ENCODE measurements at places on chromosomes 7 and 10.
A peak's percentile ranks its signal among the peaks of the same experiment; 100 is the strongest.

DNA sequence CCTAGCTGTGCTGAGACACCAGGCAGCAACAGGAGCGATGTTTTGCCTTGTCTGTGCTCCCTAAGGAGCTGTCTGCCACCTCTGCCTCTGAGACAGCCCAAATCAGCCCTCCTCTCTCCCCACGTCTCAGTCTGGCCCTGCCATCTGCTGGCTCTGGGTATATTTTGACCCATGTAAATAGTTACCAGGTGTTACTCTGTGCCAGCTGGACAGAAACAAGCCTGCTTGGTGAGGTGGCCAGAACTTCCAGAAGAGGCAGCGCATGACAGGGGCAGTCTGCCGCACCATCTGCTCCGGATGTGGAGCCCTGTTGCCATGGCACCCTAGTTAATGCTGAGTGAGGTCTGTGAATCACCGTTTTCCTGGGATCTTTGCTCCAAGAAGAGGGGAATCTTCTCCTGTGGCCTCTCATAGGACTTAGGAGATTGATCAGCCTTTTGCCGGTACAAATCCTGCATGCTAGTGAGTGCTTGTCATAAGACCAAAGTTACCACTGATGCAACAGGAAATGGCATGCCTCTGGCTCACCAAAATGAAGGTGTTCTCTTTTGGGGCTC lies 31.8 kb downstream of the GSTO2 start:
- DNase-seq: peak; percentile 67

GRCh38 chr10:99233000-99233688 lies 2.5 kb downstream of the HPSE2 start:
- no peak for DNase-seq

- DNase-seq: peak; percentile 51
Observed at GRCh38 chr10:82358486-82359099, 483.6 kb downstream of the NRG3 start.

- peak; percentile 16 for DNase-seq
Observed at GRCh38 chr7:2525658-2526630, 6.4 kb downstream of the LFNG start.

GRCh38 chr7:79528421-79528820 lies 75.0 kb upstream of the MAGI2 start:
- DNase-seq: no peak

- no peak for DNase-seq
Observed at GRCh38 chr7:16554518-16555236, 28.1 kb downstream of the LRRC72 start.

DNA sequence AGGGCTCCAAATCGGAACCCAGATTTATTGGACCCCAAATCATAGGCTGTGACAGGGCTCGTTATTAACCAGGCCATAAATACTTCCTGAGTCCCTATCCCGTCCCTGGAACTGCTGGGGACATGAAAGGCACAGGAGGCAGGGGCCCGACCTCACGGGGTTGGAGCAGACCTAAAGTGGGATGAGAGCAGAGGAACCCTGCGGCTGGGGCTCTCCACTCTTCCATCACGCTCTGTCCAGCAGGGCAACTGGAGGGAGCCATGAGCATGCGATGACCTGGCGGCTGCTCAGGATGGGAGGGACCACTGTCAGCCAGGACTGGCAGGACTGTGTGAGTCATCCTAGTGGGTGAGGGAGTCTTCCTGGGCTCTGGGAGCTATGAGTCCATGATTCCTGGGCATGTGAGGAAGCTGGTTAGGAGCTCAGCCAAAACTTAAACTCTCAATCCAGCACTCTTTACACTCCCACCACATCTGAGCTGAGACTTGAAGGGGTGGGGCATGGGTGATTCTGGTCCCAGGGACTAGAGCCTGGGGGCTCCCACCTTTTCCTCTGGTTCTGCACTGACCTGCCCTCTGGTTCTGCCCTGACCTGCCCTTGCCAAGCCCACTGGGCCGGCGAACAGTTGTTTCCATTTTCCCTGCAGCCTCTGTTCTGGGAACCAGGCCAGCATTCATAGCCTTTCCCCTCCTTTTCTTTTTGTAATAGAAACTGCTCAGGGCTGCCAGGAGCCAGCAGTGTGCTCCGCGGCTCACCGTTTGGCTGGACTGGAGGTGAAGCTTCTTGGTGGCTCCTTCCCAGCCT lies 47.1 kb downstream of the SYPL1 start:
- peak; percentile 80 for DNase-seq

DNA sequence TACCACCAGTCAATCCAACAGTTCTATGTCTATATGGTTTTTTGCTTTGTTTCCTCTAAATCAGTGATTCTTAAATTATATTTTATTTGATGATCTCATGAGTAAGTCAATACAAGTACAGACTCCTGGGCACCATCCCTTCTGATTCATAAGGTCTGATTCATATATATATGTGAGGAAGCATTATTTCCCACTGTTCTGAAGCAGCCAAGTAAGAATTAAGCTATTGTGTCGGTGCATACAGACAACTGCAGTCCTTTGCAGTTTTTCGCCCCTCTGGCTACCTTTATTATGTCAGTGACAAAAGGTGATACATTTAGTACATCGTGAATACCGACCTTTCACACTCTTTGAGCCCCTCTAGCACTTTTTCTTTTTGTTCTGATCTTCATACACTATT lies 1079.6 kb upstream of the C7orf33 start:
- DNase-seq: no peak

GRCh38 chr7:137932881-137933269 lies 69.0 kb downstream of the CREB3L2 start:
- DNase-seq: no peak

DNA sequence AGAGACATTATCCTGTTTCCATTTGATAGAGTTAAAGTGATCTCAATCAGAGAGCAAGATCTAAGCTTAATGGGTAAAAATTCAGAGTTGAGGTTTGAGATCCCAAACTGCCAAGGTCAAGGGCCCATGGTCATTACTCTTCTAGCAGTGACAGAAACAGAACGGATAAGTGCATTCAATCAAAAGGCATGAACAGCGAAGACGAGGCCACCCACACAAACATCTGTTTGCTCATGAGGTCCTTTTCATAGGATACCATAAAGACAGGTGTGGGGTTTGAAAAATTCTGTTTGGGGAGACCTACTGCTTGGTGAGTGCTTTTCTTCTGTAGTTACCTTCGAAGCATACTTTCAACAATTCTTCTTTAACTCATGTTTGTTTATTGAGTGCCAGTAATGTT lies 58.3 kb downstream of the SEMA3C start:
- DNase-seq: no peak

- DNase-seq: no peak
Observed at GRCh38 chr7:49580761-49581160, 192.7 kb upstream of the VWC2 start.

- DNase-seq: no peak
Observed at GRCh38 chr10:106996510-106996909, 168.0 kb downstream of the SORCS1 start.

- DNase-seq: no peak
Observed at GRCh38 chr10:98029149-98030092, 1.0 kb downstream of the CRTAC1 start.

GRCh38 chr10:121305066-121305465 lies 293.2 kb downstream of the FGFR2 start:
- no peak for DNase-seq

- no peak for DNase-seq
Observed at GRCh38 chr10:5476918-5477525, 22.3 kb downstream of the CALML5 start.

- DNase-seq: no peak
Observed at GRCh38 chr10:13453896-13454295, 74.9 kb downstream of the BEND7 start.

GRCh38 chr7:28516390-28517172 lies 104.3 kb downstream of the CREB5 start:
- no peak for DNase-seq

- no peak for DNase-seq
Observed at GRCh38 chr7:28157076-28157745, 23.4 kb downstream of the JAZF1 start.

- DNase-seq: no peak
Observed at GRCh38 chr10:15166325-15166724, 2.2 kb downstream of the NMT2 start.

GRCh38 chr10:10915215-10915614 lies 102.5 kb upstream of the CELF2 start:
- DNase-seq: no peak

- no peak for DNase-seq
Observed at GRCh38 chr7:96870934-96871333, 134.4 kb upstream of the DLX6 start.

DNA sequence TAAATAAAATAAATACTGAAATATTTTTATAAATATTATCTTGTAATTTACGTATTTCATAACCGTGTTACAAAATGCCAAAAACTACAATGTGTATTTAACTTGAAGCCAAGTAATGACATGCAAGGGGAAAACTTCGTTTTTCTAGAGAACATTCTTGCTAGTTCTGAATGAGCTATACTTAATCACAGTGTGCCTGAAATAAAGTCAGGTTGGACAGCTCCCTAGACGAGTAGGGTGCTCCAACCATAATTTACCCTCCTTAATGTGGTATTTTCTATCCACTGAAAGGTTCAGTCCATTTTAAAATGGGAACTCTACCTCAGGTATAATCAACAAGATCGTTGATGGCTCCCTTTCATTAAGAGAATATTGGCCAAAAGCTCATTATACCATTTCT lies 194.5 kb upstream of the AHR start:
- no peak for DNase-seq

GRCh38 chr10:37754538-37755323 lies 102.7 kb downstream of the ZNF248 start:
- peak; percentile 18 for DNase-seq

- DNase-seq: no peak
Observed at GRCh38 chr10:19974138-19974537, 157.9 kb downstream of the PLXDC2 start.

- DNase-seq: no peak
Observed at GRCh38 chr7:104185346-104185745, 22.5 kb downstream of the ORC5 start.

DNA sequence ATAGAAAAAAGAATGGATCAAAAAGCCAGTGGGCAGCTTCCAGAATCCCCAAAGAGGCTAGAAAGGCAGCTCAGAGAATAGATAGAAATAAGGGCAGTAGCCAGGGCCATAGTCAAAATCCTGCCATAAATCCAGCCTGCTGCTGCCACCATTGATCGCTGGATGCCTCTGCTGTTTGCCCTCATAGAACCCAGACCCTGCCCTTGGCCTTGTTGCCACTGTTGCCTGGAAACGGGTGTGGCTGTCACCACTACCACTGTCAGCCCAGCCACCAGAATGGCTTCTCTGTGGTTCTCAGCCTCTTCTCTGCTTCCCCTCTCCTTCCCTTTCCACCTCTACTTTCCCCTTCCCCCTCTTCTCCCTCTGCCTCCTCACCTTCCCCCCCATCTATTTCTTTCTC lies 57.8 kb downstream of the HHEX start:
- DNase-seq: no peak

DNA sequence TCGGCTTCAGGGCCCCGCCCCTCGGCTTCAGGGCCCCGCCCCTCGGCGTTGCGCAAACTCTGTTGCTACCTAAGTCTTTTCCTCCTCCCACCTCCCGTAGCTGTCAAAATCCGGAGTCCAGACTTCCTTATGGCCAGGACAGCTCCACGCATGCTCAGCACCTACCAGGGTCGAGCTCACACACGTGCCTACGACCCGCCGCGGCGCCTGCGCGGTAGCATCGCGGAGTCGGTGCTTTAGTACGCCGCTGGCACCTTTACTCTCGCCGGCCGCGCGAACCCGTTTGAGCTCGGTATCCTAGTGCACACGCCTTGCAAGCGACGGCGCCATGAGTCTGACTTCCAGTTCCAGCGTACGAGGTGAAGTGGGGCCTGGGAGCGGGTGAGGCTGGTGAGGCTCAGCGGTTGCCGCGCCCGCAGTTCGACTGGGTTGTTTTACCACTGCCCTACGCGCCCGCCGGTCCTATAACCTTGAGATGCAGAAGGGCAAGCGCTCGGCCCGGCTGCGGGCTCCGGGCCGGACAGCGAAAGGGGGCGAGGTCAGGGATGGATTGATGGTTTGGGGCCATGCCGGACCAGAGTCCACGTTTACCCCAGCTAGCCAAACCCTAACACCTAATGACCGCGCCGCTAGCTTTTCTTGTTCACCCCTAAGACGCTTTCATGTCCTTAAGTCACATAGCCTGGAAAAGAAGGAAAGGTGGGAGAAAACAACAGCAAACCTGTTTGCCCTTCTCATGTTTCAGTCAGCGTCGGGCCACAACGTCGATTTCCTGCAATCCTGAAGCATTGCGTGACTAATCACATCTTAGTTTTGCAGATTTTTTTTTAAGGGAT lies at the start of gene CISD1:
TSS of gene CISD1 (plus strand) at position 217 of the 836 bp plus-strand sequence. CDS start at position 329, 112 bp downstream.
- DNase-seq: peak; percentile 95

DNA sequence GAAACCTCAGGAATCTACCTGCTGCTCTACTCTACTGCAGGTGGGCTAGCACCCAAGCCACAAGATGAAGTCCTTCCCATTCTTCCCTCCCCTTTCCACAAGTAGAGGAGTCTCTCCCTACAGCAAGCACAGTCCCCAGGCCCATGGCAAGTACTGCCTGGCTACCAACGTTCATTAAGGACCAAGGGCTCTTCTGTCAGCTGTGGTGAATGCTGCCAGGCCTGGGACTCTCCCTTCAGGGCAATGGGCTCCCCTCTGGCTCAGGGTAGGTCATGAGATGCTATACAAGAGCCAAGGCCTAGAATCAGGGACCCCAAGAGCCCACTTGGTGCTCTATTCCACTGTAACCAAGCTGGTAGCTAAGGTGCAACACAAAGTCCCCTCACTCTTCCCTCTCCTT lies 39.8 kb downstream of the SNX13 start:
- DNase-seq: no peak

- no peak for DNase-seq
Observed at GRCh38 chr10:99768556-99768955, 13.9 kb upstream of the ABCC2 start.

DNA sequence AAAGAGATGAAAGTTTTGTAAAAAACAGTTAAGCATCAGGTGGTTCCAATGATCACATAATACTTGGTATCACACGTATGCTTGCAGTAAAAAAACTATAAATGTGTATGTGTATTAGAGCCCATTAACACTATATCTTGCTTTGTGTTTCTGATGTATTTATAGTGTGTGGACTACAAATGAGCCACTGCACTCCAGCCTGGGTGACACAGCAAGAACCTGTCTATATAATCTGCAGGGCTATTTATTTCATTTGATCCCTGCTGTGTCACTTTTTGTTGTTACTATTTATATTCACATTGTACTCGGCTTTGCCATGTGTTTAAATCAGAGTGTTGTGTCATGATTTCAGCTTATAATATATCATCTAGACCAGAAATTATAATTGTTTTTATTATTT lies 487.8 kb upstream of the TEX47 start:
- DNase-seq: no peak

DNA sequence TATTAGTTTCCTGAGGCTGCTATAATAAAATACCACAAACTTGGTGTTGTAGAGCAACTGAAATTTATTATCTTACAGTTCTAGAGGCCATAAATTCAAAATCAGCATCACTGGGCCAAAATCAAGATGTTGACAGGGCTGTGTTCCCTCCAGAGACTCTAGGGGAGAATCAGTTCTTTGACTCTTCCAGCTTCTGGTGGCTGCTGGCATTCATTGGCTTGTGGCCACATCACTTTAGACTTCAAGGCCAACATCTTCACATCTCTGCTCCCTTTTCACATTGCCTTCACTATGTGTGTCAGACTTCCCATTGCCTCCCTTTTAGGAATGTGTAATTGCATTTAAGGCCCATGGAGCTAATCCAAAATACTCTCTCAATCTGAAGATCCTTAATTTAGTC lies 1.6 kb upstream of the MRPS33 start:
- DNase-seq: no peak

- peak; percentile 62 for DNase-seq
Observed at GRCh38 chr10:31319602-31320549, 860 bp downstream of the ZEB1 start.

GRCh38 chr10:644076-644942 lies 45.2 kb downstream of the DIP2C start:
- DNase-seq: no peak

All from heart right ventricle (tissue), 16 donors.